Esophagus squamous epithelium (tissue), 5 donors: ENCODE measurements at places on chromosomes 16 and 17. TPM values are rescaled to one million over a fixed set of nuclear protein-coding genes. Genes with fewer than 3 reads are reported as not detected.
A peak's percentile ranks its signal among the peaks of the same experiment; 100 is the strongest.

DNA sequence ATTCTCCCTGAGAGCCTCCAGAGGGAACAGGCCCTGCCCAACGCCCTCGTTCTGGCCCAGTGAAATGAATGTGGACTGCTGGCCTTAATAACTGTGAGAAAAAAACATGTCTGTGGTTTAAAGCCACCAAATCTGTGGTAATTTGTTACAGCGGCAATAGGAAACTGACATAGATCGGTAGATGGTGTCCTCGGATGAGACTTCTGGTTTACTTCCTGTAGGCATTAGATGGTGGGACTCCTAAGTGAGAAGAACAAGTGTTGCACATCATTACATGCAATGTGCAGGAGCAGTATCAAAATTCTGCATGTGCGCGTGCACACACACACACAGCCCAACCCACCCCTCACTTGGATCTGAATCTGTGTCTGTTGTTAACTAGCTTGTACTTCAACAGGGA, 42.0 kb downstream of the CDK5R1 start:
- no peaks in the 10 kb centered on the region for H3K27me3 ChIP-seq
- no peaks in the 10 kb centered on the region for H3K4me1 ChIP-seq
- no peak for DNase-seq
- no peak overlapping the region for H3K27ac ChIP-seq
- H3K4me3 ChIP-seq, result no peak overlapping the region

GRCh38 chr16:84842516-84843148, 22.8 kb downstream of the CRISPLD2 start:
- H3K4me1 ChIP-seq, result peaks cover 34% of the 10 kb centered on the region
- no peak for DNase-seq
- H3K36me3 ChIP-seq, result no peaks in the 10 kb centered on the region
- H3K27me3 ChIP-seq, result no peaks in the 10 kb centered on the region
- H3K27ac ChIP-seq, result peak overlapping the region; percentile 74

DNA sequence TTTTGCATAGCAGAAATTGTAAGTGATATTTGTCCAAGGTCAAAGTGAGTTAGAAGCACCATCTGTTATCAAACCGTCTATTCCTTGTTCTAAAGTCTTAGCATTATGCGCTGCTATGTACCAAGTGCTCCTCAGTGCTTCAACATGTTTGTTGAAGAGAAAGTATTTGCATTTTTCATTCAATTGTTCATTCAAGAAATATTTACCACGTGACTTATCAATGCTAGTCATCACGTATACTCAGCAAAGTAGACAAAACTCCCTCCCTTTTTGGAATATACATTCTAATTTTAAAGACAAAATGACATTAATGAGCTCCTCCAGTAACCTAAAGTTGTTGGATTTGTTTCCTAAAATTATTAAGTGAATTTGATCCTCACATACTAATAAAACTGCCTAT, 388.0 kb upstream of the CDH8 start:
- no peaks in the 10 kb centered on the region for H3K36me3 ChIP-seq
- DNase-seq, result no peak
- H3K4me3 ChIP-seq, result no peak overlapping the region
- H3K27me3 ChIP-seq, result no peaks in the 10 kb centered on the region

GRCh38 chr16:88920618-88921590, 54.4 kb upstream of the PABPN1L start:
- no peak for DNase-seq
- H3K27ac ChIP-seq, result peak overlapping the region; percentile 81
- no peaks in the 10 kb centered on the region for H3K27me3 ChIP-seq
- peak overlapping the region; percentile 38 for H3K4me3 ChIP-seq
- no peaks in the 10 kb centered on the region for H3K36me3 ChIP-seq
- H3K4me1 ChIP-seq, result peaks cover 55% of the 10 kb centered on the region

DNA sequence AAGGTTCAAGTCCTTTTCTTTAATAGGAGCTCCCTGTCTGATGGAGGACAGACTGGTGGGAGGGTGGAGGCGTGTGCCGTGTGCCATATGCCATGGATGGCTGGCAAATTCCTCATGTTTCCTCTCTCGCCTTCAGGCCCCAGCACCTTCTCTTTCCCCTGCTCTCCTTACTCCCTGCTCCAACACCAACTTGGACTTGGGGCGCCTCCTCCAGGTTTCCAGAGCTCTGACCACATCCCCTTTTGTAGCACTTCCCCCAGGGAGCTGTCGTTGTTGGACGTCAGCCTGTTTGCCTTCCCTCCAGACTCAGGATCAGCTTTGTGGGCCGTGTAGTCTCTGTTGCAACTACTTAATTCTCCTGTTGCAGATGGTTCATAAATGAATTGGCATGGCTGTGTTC, 30.7 kb downstream of the TMC7 start:
- no peaks in the 10 kb centered on the region for H3K4me1 ChIP-seq
- H3K4me3 ChIP-seq, result no peak overlapping the region
- DNase-seq, result no peak
- no peaks in the 10 kb centered on the region for H3K36me3 ChIP-seq
- no peak overlapping the region for H3K27ac ChIP-seq

DNA sequence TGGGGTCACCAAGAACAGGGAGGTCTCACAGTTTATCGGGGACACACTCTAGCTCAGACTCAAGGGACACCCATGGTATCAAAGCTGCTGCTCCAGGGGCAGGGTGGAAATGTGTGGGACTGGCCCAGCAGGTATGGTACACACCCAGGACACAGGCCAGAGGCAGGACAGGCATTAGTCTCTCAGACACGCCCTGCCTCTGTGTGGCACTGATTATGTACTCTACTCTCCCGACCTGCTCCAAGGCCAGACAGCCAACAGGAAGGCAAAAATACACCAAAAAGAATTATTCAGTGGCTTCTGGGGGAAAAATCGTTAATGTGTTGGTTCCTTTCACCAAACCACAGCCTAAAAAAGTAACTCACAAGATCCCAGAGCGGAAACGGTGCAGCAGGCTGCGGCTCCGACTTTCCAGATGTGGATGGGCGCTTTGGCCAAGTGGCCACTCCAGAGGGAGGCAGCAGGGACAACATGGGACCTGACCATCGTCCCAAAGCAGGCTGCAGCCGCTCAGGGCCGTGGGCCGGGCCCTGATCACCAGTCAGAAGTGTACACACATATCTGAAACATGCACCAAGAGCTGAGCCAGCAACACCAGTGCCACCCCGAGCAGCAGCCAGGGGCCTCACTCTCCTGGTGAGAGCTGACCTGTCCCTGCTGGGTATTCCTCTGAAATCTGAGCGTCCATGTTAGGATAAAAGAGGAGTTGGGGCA, 1.0 kb upstream of the SIRT7 start:
- H3K27me3 ChIP-seq, result no peaks in the 10 kb centered on the region
- no peak for DNase-seq
- peaks cover 62% of the 10 kb centered on the region for H3K36me3 ChIP-seq
- H3K27ac ChIP-seq, result peak overlapping the region; percentile 98
- peaks cover 57% of the 10 kb centered on the region for H3K4me1 ChIP-seq

GRCh38 chr17:44360144-44360533, 3.5 kb downstream of the FAM171A2 start:
- H3K27ac ChIP-seq, result no peak overlapping the region
- peaks cover 14% of the 10 kb centered on the region for H3K27me3 ChIP-seq
- DNase-seq, result no peak
- H3K36me3 ChIP-seq, result no peaks in the 10 kb centered on the region

- H3K36me3 ChIP-seq, result no peaks in the 10 kb centered on the region
- peaks cover 66% of the 10 kb centered on the region for H3K4me1 ChIP-seq
- no peak overlapping the region for H3K27ac ChIP-seq
- no peak for DNase-seq
- H3K27me3 ChIP-seq, result peaks cover 16% of the 10 kb centered on the region
These were observed 47.0 kb upstream of the AMZ2 start for GRCh38 chr17:68200689-68201417.

GRCh38 chr17:81332914-81333528, 37.9 kb upstream of the SLC38A10 start:
- no peak for DNase-seq
- no peaks in the 10 kb centered on the region for H3K36me3 ChIP-seq
- peaks cover 49% of the 10 kb centered on the region for H3K4me1 ChIP-seq
- no peaks in the 10 kb centered on the region for H3K27me3 ChIP-seq

DNA sequence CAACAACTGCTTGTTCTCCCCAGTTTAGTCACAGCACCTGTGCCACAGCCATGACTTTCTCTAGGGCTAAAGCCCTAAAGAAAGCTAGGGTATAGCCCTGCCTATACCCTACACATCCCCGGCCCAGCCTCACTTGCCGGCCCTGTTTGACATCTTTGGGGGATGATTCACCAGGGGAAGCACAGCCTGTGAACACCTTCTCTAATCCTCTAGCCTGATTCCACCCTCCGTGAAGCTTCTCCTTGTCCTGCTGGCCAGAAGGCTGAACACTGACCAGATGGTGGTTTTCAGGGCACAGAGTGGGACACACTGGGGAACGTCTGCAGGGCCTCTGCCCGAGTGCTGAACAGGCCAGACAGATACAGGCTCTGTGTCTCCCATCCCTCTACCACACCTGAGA, 6.0 kb downstream of the CLEC16A start:
- no peaks in the 10 kb centered on the region for H3K36me3 ChIP-seq
- peak overlapping the region; percentile 57 for H3K27ac ChIP-seq
- H3K4me3 ChIP-seq, result no peak overlapping the region
- H3K4me1 ChIP-seq, result peaks cover 63% of the 10 kb centered on the region
- DNase-seq, result no peak
- H3K27me3 ChIP-seq, result no peaks in the 10 kb centered on the region

AANAT gene
- total RNA-seq, result not detected

PRM3 gene
- total RNA-seq, result not detected

GDE1 gene
- 45.6 TPM for total RNA-seq

SLC5A11 gene
- not detected for total RNA-seq

OR3A2 gene
- not detected for total RNA-seq

ZFP3 gene
- total RNA-seq, result 2.4 TPM

AMZ2 gene
- 26.4 TPM for total RNA-seq
